NCI-H2171 (cell line): ENCODE measurements at places on chromosomes 2 and 18.

GRCh38 chr2:33570681-33571080 is 28.4 kb downstream of the FAM98A start:
- DNase-seq: no peak

GRCh38 chr18:44736664-44737380 is 56.1 kb downstream of the SETBP1 start:
- DNase-seq: no peak

GRCh38 chr2:20050104-20050645 is 1.3 kb downstream of the LAPTM4A start:
- DNase-seq: peak; percentile 98

DNA sequence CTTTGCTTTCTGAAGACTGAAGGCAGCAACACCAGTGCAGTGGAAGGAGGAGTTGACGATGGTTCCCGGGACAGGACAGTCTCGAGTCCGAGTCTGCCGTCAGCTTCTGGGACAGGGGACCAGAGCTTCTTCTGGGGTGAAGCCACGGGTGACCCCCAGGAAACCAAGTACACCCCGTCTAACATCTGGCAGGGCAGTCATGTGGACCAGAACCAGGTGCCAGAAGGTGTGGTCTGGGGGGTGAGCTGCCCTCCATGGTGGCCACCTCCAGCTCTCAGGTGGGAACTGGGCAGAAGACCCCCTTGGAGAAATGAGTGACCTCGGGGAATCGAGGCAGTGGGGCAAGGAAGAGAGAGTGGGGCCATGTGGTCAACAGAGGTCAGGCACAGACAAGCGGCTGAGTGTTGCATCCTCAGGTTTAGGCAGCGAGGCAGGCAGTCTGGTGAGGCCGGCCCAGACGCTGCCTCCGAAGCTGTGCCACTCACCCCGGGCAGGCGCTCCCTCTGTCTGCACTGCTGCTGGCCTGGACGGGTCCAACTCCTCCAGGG is 204.3 kb downstream of the HDAC4 start:
- no peak for DNase-seq

DNA sequence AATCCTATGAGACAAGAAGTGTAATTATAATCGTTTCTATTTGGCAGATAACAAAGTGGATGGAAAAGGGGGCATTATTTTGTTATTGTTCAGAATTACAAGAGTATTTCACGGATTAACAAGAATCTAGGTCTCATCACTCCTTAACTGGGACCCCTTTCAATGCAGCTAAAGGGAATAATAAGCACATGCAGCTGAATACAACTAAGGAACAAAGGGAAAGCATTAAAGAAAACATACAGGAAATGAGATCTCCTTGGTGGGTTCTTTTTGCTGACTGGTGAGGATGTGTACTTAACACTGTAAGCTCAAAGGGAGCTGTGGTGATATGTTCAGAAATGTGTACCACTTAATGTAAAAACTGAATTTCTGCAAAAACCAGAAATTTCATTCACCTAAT is 140.5 kb upstream of the WDSUB1 start:
- no peak for DNase-seq

DNA sequence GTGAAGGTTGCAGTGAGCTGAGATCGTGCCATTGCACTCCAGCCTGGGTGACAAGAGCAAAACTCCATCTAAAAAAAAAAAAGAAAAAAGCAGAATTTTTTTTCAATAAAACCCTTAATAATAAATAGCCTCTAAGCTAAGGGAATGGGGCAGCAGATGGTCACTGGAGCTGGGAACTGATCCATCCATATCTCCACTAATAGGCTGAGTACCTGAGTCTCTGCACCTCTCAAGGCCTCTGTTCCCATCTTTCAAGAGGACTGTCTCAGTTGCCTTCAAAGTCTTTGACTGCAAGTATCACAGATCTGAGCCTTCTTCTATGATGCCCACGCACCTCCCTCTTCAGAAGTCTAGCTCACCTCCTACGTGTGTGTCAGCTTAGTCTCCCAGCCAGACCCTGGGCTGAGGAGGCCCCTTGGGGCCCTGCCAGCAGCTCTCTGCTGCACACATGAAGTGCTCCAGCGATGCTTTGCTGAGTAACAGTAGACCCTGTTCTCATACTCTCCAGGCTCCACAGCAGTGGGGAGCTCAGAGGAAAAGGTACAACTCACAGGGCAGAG is 32.9 kb downstream of the ST8SIA5 start:
- no peak for DNase-seq

GRCh38 chr2:220601674-220602073 is 970.4 kb downstream of the EPHA4 start:
- DNase-seq: no peak

- no peak for DNase-seq
Observed at GRCh38 chr18:52452427-52452826, 112.4 kb downstream of the DCC start.

DNA sequence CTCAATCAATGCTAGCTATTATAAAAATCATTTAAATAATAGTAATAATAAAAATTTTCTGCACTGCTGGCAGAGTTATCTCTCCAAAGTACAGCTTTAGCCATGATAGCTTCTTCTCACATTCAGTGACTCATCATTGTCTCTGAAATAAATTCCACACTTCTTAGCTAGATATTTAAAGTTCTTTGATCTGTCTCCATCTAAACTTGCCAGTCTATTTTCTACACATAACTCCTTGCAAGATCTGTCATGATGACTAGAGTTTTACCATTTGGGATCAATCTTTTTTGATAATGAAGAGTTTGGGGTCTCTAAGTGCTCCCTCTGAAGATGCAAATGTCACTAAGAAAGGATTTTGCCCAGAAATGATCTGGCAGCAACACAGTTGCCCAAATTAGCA is 155.4 kb upstream of the LHCGR start:
- no peak for DNase-seq

DNA sequence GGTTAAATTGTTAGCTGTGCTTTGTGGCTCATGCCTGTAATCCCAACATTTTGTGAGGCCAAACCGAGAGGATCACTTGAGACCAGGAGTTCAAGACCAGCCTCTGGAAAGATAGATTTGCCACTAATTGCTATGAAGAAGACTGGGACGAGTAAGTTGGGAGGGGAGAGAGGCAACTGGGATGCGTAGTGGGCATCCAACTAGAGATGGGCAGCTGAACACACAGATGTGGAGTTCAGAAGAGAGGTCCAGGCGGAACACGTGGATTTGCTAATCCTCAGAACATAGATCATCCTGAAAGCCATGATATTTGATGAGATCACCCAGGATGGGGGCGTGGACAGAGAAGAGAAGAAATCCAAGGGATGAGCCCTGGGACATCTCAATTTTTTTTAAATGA is 48.7 kb downstream of the CYP26B1 start:
- no peak for DNase-seq

DNA sequence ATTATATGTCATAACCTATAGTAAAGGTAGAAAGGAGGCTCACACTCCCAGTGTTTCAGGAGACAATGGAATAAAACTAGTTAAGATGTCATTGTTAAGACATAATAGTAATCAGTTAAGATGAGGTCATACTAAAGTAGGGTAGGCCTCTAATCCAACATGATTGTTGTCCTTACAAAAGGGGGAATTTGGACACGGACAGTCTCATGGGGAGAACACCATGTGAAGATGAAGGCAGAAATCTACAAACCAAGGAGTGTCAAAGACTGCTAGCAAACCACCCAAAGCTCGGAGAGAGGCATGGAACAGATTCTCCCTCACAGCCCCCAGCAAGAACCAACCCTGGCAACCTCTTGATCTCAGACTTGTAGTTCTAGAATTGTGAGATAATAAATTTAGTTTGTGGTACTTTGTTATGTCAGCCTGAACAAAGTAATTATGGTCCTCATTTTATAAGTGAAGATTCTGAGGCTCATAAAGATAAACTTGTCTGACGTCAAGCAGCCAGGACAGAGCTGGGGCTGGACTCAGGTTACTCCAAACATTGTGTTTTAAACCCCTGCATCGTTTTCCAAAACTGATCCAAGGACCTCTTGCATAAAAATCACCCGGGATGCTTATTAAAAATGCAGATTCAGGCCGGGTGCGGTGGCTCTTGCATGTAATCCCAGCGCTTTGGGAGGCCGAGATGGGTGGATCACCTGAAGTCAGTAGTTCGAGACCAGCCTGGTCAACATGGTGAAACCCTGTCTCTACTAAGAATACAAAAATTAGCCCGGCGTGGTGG is 47.8 kb downstream of the CCDC195 start:
- no peak for DNase-seq

DNA sequence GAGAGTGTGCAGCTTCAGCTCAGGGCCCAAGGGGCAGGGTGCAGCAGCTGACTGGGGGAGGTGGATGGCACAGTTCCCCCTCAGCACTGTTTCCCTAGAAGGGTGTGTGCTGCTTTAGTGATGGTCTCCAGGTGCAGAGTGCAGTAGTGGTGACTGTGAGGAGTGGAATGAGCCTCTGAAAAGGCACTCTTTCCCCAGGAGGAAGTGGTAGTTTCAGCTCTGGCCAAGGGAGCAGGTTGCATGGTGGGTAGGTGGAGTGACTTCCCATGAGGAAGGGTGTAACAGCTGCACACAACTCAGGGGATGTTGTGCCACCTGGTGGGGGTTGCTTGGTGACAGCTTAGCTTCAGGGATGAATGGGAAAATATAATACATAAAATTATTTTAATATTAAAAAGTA is 251.5 kb upstream of the NXPH2 start:
- DNase-seq: peak; percentile 35

GRCh38 chr2:102514061-102514785 is 41.2 kb downstream of the SLC9A4 start:
- no peak for DNase-seq

GRCh38 chr2:26615860-26616705 is 25.1 kb downstream of the CIB4 start:
- DNase-seq: peak; percentile 26

DNA sequence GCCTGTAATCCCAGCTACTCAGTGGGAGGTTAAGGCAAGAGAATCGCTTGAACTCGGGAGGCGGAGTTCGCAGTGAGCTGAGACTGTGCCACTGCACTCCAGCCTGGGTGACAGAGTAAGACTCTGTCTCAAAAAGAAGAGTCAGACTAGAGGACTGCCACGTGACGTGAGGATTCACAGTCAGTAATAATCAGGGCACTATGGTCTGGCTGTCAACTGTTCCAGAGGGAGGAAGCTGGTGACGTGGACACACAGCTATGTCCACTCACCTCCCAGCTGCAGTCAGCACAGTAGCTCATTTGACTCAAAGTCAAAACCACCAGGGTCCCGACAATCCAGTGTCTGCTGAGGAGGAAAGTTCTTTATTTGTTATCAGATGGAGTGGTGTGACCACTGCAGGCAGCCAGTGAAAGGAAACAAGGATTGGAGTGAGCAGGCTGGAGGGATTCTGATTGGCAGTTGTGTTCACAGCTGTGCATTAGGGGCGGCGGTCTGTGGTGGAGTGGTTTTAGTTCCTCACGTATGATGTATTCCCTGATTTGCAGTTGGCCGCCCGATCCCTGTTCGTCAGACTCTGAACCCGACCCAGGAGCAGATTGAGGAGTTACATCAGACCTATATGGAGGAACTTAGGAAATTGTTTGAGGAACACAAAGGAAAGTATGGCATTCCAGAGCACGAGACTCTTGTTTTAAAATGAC is 37.9 kb downstream of the MOGAT1 start:
- DNase-seq: no peak

GRCh38 chr2:232880764-232881351 is 10.8 kb downstream of the SNORC start:
- DNase-seq: no peak

DNA sequence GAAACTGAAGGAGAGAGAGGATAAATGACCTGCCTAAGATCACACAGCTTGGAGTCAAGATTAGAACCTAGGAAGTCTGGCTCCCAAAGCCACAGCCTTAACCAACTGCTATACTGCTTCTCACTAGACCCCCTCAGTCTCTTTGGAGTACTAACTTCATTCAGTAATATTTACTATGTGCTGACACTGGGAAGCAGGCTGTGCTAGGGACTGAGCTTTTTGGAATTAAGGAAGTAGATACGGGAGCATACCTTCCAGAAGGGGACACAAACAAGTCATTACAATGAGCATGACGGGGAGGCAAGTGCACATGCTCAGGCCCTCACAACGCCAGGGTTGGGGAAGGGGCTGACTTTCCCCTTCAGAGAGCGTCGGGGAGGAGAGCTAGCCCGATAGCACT is 97.7 kb downstream of the INO80D start:
- no peak for DNase-seq

- DNase-seq: no peak
Observed at GRCh38 chr2:101232770-101233169, 19.9 kb upstream of the CNOT11 start.

DNA sequence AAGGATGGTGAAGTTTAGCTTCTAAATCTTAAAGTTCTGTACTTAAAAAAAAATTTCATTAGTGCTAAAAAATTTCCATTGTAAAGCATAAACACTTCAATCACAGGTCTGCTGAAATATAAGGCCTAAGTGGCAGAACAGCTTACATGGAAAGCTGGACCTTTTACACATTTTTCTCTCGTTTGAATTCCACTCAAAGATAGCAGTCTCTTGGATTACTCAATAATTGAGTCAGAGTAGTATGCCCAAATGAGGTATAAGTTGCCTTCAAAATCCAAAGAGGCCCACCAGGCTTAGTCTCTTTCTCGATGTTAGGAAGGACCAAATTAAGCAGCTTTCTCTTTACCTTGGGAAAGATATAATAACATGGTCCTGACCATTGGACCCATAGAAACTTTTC is 220.4 kb upstream of the CWC22 start:
- no peak for DNase-seq

GRCh38 chr2:48274040-48274439 is 255.9 kb upstream of the STON1 start:
- no peak for DNase-seq
